Effector CD4-positive, alpha-beta T cell (primary cell): ENCODE measurements at places on chromosomes 7 and 10.

GRCh38 chr7:125572414-125572813 lies 642.8 kb upstream of the POT1 start:
- no peak for DNase-seq

DNA sequence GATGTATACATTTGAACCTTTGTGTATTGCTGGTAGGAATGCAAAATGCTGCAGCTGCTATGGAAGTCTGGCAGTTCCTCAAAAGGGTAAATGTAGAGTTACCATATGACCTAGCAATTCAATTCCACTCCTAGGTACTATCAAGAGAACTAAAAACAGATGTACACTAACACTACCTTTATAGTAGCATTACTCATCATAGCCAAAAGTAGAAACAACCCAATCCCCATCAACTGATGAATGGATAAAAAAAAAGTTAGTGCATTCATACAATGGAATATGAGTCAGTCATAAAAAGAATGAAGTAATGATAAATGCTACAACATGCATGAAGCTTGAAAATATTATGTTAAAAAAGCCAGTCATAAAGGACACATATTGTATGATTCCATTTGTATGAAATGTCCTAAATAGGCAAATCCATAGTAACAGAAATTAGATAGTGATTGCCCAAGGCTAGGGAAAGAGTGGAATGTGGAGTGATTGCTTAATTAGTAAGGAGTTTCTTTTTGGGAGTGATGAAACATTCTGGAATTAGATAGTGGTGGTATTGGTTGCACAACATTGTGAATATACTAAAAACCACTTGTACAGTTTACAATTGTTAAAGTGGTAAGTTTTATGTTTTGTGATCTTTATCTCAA lies 96.4 kb upstream of the AOAH start:
- no peak for DNase-seq

DNA sequence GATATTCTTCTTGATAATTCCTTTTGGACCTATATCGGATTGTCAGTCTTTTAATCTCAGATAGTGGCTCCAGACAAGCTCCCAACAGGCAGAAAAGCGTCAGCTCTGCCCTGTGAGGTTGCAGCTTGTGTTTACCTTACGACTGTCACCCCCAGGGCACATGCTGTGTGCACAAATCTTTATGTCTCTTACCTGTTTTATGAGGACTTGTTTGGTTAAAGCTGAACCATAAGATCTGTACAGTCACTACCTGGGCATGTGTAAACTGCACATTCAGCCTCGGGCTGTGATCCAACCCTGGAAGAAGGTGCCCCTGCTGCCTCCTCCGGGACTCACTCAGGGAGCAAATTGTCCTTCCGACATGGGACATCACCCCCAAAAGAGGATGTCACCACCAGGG lies 119.8 kb downstream of the GALNT17 start:
- no peak for DNase-seq

GRCh38 chr7:123624527-123625183 lies 23.0 kb downstream of the ASB15 start:
- DNase-seq, result peak; percentile 41

DNA sequence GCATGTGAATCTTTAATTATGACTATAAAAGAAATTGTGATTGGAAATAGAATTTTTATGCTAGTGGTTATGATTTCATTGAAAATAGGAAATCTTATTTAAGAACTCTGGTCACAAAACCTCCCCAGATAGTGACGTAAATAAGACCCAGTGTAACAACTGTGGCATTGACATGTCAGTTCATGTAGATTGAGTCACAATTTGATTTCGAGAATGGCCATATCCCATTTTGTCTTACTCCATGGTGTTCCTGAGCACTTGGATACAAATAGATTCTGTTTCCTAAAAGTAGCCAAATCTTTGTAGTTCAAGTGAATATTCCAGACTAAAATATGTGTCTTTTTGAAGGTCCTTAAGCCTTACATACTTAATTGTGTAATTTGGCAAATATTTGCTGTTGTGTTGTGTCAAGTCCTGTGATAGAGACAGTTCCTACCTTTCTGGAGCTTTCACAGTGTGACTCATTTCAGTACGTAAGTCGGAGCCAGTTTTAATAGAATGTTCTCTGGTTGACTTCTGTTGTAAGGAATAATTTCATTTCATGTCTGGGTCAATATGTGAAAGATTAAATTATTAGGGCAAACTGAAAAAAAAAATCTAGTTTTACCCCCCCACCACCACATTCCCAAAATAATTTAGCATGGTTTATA lies 37.1 kb upstream of the TOMM7 start:
- no peak for DNase-seq

- DNase-seq, result no peak
Measured at GRCh38 chr7:142790056-142790455, 19.3 kb downstream of the PRSS2 start.

GRCh38 chr10:98106531-98106930 lies 27.9 kb upstream of the R3HCC1L start:
- DNase-seq, result no peak

DNA sequence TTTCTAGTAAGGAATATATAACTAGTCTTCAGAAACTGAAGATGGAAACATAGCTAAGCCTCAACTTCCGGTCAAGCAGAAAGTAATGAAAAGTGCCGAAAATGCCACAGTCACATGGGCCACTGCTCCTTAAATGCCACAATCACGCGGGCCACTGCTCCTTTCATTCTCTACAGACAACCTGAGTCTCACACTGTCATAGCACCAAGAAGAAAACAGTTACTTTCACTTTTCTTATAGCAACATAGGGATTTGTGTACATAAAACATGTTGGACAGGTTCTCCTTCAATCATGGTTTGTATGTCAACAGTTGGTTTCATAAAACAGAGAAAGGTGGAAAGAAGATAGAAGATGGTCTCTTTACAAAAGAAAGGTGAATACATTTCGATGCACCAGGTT lies 48.6 kb upstream of the NOBOX start:
- DNase-seq, result no peak

GRCh38 chr7:374706-375311 lies 84.8 kb downstream of the FOXL3 start:
- DNase-seq, result no peak

DNA sequence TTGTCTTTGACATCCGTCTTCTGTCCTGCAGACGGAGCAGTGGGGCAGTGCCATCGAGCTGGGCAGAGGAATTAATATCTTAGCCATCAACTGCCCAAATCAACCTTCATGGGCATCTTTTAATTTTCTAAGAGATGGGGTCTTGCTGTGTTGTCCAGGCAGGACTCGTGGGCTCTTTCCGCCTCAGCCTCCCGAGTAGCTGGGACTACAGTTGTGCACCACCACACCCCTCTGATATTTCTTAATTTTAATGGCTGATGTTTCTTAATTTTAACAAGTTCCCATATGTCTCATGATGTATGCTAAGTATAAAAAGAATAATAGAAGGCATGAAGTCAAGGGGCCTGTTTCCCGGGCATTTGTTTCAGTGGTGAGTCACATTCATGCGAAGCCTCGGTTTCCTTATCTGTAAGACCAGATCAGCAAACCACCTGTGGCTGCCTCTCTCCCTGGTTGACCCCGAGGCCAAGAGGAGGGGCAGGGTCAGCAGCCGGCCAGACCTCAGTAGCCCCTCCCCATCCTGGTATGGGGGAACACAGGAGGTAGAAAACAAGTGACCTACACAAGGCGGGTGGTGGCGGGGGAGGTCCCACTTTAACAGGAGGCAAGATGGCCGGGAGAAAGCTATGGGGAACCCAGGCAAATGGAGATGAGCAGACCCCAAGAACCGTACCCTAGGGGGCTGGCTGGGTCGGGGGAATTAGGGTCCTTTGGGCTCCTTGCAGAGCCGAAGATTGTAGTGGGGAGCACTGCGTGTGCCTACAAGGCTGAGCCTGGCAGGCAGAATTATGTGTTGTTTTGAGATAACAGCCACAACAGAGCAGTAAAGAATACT lies 85.5 kb downstream of the CUX1 start:
- DNase-seq, result no peak

DNA sequence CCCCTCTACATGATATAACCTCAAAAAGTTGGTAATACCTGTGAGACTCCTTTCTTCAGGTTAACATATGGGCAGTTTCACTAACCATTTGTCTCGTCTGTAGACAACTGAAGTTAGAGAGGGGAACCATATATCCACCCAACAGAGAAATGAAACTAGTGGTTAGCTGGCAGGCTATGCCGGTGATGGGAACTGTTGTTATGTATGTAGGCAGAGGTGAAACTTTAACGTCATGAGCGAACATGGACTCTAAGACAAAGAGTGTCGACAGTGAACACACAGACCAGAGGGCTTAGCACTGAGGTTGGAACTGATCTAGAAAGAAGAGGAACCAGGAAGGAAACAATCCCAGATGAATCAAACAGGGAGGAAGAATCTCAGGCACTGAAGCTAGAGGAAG lies 112.4 kb downstream of the ELMO1 start:
- no peak for DNase-seq

DNA sequence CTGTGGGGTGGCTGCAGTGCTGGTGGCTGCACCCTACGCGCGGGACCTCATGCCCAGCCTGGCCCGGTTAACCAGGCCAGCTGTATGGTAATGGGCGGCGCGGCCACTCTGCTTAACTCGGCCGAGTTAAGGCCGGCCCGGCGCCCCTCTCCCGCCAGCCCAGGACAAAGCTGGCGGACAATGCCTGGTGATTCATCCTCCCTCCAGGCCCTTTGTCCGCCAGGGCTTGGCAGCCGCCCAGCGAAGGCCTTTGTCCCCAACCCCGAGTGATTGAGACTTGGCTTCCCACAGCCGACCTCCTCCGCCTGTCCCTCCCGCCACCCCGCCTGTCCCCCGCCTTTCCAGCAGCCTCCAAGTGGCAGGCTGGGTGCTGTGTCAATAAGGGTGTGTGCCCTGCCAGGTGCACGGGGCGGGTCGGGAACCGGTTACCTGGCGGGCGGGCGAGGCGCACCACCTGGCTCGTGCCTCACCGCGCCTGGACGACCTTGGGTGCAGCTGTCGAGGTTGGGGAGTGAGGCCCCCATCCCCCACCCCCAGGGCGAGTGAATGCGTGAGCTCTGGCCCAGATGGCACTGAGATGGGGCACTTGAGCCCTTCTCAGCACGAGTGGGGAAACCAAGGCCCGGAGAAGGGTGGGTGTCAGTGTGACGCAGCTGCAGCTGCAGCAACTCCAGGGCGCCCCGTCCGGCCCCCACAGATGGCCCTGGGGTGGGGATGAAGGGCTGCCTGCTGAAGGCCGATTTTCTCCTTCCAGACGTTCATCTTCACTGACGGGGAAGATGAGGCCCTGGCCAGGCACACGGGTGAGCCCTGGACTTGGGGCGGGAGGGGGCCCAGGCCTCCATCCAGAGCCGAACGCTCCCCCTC lies 4.6 kb downstream of the LFNG start:
- no peak for DNase-seq

DNA sequence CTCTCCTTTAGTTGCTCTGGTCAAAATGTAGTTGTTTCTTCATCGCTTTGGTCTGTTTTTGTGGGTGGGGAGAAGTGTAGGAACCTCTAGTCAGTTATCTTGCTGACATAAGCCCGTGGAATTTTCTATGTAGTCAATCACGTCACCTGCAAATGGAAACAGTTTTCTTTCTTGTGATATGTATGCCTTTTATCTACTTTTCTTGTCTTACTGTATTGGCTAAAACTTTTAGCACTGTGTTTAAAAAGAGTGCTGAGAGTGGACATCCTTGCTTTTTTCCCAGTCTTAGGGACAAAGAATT lies 42.3 kb downstream of the AKR1E2 start:
- DNase-seq, result no peak

DNA sequence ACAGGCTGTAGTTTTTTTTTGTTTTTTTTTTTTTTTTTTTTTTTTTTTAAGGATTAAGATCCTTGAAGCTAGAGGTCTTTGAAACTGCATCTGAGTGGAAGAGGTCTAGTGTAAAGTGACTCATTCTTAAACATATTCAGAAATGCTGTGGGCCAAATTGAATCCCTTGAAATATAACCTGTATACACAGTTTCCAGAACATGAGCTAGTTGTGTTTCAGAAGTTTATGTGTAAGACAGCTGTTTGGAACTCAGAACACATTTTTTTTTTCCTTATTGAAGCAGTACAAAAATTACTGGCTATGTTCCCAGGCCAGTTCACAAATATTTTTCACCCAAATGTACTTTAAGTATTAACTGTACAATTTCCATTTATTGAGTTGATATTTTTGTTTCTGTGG lies 67.9 kb downstream of the PPP1R9A start:
- no peak for DNase-seq

- no peak for DNase-seq
Measured at GRCh38 chr10:65675236-65675635, 1250.6 kb upstream of the LRRTM3 start.

DNA sequence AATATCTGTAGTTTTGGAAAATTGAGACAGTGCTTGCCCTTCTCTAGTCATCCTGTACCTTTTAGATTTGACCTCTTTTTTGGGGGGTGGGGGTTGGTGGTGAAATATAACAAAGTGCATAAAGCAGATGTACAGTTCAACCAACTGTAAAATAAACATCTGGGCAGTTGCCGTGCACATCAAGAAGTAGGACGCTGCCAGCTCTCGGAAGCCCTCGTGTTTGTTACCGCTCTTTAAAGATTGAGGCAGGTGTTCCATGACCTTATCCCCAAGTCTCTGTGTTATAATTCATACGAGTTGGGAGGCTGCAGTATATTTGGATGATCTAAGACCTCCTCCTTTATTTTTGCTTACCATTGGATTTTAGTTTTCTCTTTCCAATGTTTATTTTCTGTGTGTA lies 55.1 kb downstream of the SDK1 start:
- no peak for DNase-seq

GRCh38 chr10:133125901-133126300 lies 34.1 kb upstream of the KNDC1 start:
- DNase-seq, result no peak

DNA sequence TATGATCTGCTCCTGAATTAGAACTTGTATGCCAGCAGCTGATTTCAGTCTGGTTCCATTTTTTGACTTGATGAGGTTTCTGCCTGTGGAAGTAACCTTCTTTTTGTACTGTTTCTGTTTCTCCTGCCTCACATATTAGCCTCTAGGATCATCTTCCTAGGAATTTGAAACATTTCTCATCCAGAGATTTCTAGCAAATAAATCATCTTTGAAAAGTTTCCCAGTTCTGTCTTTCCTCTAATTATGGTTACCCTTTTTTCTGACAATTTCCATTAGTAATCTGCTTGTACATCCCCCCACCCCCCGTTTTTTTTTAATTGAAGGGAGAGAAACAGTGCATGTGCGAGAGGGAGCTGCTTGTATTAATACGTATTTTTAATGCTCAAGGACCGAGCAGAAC lies 92.2 kb downstream of the NRF1 start:
- DNase-seq, result no peak

DNA sequence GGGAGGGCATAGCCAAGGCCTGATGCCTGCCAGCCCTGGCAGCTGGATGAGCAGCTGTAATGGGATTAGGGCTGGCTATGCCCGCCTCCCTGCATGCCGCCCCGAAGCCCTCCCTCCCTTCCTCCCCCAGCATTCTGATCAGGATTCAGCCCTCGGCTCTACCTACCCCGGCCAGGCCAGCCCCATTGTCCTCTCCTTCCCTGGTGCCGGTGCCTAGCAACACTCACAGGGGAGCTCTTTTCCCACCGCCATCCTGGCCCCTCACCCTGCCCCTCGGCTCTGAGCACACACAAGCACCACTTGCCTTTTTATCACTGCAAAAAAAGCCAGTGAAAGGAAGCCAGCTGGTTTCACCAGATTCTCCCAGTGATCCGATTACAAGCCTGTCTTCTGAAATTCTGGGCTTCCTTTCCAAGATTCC lies 9.0 kb upstream of the ADCYAP1R1 start:
- no peak for DNase-seq

GRCh38 chr7:155694851-155695250 lies 50.4 kb downstream of the RBM33 start:
- DNase-seq, result no peak
